ENCODE measurements at places on chromosomes 13 and 19.

- peak overlapping the region; percentile 91 for H3K27ac ChIP-seq
- DNase-seq: no peak
- H3K4me3 ChIP-seq: peak overlapping the region; percentile 61
- H3K36me3 ChIP-seq: no peaks in the 10 kb centered on the region
- peaks cover 82% of the 10 kb centered on the region for H3K4me1 ChIP-seq
Observed at GRCh38 chr19:13010992-13011652, 15.8 kb downstream of the NFIX start.

DNA sequence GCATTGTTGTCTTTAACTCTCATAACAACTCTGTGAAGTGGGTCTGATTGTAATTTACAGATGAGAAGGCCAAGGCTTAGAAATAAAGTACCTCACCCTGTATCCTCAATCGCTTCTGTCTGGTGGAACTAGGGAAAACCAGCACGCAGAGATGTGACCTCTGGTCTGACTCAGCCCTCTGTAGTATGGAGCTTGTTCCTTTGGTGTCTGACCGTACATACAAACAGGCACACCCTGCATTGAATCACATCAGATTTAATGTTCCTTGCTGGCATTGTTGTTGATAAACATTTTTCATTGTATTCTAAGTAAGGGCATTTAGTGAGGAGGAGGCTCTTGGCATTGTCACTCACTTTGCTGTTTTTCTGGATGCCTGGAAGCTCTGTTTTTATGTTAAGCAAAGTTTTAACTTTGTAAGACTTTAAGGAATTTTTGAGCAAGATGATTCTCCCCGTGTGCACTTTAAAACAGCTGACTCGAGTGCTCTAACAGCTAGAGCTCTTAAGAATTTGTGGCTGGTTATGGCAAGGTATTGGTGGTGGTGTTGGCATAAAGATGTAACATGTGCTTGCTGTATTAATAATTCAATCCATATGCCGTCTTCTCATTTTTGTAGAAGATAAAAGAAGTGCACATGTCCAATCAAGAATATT, 89.0 kb upstream of the SPATA13 start:
- no peak for DNase-seq
- no peaks in the 10 kb centered on the region for H3K36me3 ChIP-seq
- H3K4me3 ChIP-seq: no peak overlapping the region

GRCh38 chr19:38869160-38869835, 8.8 kb downstream of the RINL start:
- H3K36me3 ChIP-seq: no peaks in the 10 kb centered on the region
- H3K4me3 ChIP-seq: peak overlapping the region; percentile 30
- DNase-seq: no peak
- peak overlapping the region; percentile 48 for H3K27ac ChIP-seq
- H3K27me3 ChIP-seq: no peaks in the 10 kb centered on the region

DNA sequence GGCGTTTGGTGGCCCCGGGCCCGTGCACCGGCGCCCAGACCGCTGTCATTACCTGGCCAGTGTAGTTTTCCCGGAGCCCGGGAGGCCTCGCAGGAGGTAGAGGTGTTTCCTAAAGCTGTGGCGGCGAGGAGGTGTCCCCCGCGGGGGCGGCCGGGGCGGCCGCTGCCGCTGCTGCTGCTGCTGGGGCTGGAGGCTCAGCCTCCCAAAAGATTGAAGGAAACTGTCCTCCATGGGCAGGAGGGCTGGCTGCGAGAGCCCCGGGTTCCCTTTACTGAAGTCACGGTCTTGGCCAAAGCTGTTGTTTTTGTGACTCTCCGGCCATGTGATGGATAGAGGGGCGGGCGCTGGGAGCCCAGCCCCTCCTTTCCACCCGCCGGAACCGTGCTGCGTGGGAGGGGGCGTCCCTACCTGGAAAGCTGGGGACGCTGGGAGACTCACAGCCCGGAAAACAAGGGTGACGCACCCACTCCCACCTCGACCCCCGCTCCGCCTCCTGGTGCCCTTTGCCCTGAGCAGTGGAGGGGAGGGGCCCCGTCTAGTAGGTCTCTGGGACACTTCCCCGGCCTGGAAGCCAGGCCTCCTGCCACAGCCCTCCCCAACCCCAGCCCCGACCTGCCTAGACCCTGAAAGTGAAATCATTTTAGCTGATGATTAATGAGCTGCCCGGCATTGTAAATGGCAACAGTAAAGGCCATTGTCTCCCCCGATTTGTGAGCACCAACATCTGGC, at the start of gene N4BP2L1:
Gene N4BP2L1 (minus strand): TSS at position 279 of the 729 bp plus-strand sequence. CDS start 48 bp downstream, at position 231.
- H3K27ac ChIP-seq: peak within 1 kb of the TSS; percentile 88
- H3K27me3 ChIP-seq: no peaks in the 10 kb centered on the region
- no peaks in the 10 kb centered on the region for H3K36me3 ChIP-seq
- peak; percentile 45 for DNase-seq
- H3K4me3 ChIP-seq: peak within 1 kb of the TSS; percentile 71
- peaks cover 39% of the 10 kb centered on the region for H3K4me1 ChIP-seq

- DNase-seq: peak; percentile 46
- H3K27ac ChIP-seq: peak within 1 kb of the TSS; percentile 98
- peaks cover 50% of the 10 kb centered on the region for H3K4me1 ChIP-seq
- H3K27me3 ChIP-seq: no peaks in the 10 kb centered on the region
Observed at GRCh38 chr19:662962-663681, at the start of gene RNF126. Gene RNF126 (minus strand): TSS chr19:663214. CDS start chr19:663121, 93 bp downstream.

DNA sequence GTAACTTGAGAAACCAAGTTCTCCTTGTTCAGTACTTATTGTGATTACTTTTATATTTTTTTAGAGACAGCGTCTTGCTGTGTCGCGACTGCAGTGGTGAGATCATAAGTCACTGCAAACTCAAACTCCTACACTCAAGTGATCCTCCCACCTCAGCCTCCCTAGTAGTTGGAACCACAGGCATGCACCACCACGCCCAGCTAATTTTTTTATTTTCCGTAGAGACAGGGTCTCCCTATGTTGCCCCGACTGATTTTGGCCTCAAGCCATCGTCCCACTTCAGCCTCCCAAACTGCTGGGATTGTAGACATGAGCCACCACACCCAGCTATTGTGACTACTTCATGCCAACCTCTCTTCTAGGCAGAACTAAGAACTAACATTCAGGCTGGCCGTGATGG, 8.3 kb downstream of the C19orf53 start:
- no peak overlapping the region for H3K4me3 ChIP-seq
- H3K4me1 ChIP-seq: peaks cover 31% of the 10 kb centered on the region
- no peaks in the 10 kb centered on the region for H3K27me3 ChIP-seq
- no peak for DNase-seq
- no peak overlapping the region for H3K27ac ChIP-seq

GRCh38 chr19:14346279-14346678, 35.0 kb upstream of the ADGRE5 start:
- peaks cover 16% of the 10 kb centered on the region for H3K4me1 ChIP-seq
- H3K27ac ChIP-seq: no peak overlapping the region
- H3K27me3 ChIP-seq: no peaks in the 10 kb centered on the region
- DNase-seq: no peak
- H3K36me3 ChIP-seq: no peaks in the 10 kb centered on the region
- no peak overlapping the region for H3K4me3 ChIP-seq

All from esophagus squamous epithelium (tissue), 5 donors.